Stimulated activated CD4-positive, alpha-beta T cell treated with anti-CD3 and anti-CD28 coated beads, Interleukin-12 subunit alpha, Interleukin-12 subunit beta, amount 100 ng/mL, for 4 hours (primary cell): ENCODE measurements at places on chromosomes 13 and 19.

DNA sequence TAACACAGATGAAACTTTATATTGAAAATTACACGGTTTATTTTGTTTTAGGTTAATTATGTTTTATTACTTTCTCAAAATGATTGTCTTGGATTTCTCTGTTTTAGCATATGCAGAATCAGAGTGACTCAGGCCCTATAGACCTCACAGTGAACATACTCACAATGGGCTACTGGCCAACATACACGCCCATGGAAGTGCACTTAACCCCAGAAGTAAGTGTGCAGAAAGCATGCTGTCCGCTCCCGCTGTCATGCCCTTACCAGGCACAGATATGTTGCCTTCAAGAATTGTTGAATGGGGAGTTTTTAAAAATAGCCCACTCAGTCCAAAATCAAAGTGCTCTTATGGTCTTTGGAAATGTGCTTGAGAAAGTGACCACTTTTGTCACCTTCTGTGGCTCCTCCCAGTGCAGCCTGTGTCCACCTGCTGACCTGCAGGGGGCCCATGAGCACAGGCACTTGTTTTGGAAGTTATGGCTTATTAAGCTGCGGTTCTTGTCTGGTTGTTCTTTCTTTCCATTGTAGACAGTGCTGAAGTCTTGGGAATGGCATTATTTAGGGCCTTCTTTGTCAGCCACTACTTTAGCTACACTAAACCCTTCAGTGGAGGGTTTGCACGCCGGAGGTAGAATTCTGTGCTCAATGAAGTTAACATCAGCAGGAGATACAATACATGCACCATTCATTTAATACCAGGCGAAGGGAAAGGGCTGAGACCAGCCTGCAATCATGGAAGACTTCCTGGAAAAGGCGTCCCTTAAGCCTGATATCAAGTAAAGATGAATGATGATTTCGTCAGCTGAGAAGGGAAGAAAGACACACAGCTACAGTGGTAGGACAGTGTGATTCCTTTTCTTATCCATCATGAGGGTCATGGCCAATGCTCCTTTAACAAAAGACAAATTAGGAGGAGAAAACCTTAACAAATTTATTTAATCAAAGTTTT is 36.7 kb downstream of the CUL4A start:
- DNase-seq, result no peak

DNA sequence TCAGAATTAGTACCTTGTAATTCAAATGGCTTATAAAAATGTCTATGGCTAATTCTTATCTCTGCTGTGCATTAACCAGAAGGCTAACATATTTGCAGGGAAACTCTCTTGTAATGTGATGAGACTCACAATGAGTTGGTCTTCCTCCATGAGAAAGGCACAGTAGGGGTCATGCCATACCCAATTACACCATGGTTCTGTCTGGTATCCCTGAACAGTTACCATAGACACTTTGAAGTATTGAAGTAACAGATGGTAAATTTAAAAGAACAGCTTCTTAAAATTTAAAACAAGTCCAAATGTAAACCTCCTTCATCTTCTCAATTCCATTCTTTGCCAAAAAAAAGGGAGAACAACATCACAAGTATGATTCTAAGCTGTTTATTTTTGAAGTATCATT is 22.6 kb upstream of the SLAIN1 start:
- no peak for DNase-seq

DNA sequence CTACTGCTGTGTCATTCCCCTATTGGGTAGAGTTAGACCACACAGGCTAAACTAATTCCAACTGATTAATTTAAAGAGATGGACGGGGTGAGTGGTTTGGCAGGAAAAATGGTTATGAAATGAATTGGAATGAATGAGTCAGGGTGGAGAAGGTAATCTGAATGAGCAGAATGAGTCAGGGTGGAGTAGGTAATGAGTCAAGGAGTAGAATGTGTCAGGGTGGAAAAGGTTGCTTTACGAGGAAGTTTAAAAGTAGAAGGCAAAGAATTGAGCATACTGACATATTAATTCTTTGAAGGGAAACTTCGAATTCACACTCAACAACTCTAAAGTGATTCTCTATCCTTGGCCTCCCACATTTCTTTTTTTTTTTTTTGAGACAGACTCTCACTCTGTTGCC is 12.7 kb upstream of the ZNF121 start:
- DNase-seq, result no peak

DNA sequence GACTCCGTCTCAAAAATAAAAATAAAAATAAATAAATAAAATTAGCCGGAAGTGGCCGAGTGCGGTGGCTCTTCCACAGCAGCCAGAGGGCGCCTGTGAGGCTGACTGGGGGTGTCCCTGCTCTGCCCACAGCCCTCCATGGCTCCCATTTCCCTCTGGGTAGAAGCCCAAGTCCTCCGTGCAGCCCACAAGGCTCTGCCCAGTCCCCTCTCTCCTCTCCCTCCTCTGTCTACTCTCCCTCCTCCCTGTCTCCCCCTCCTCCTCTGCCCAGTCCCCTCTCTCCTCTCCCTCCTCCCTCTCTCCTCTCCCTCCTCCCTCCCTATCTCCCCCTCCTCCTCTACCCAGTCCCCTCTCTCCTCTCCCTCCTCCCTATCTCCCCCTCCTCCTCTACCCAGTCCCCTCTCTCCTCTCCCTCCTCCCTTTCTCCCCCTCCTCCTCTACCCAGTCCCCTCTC is 20.4 kb downstream of the MISP start:
- peak; percentile 21 for DNase-seq

- no peak for DNase-seq
These were observed 152.2 kb upstream of the PRR20A start for GRCh38 chr13:56988543-56988942.

- no peak for DNase-seq
These were observed 21.7 kb downstream of the VSTM2B start for GRCh38 chr19:29547361-29547960.

DNA sequence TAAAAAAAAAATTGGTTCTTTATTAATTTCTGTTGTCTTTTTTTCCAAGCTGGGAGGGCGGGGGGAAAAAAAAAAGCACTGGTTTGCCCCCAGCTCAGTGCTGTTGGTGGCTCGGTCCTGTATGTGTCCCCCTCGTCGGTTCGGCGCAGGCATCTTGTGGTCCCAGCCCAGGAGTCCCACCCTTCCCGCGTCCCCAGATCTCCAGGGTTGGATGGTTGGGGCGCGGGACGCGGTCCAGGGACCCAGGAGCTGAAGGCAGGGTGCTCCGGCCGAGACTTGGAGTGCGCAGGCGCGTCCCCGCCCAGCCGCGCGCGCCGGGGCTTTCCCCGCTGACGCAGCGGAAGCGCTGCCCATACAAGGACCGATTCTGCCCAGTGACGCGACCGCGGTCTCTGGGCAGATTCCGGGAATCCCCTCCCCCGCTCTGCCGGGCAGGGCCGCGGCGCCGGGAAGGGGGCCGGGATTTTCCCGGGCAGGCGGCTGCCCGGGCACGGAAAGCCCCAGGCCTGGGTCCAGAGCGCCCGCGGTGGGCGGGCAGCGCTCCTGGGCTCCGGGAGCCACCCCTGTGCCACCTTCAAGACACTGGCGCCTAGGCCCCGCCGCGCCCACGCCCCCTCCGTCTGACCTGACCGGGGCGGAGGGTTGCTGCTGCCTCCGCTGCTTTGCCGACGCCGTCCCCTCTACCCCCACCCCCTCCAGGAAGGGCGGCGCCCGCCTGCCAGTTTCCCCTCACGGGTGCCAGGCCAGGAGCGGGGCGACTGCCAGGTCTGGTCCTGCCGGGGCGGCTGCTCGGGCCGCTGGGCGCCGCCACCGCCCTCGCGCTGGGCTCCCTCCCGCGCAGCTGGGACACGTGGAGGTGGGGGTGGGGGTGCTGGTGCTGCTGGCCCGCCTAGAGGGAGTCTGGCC is 2.3 kb downstream of the JUNB start:
- DNase-seq, result peak; percentile 93

DNA sequence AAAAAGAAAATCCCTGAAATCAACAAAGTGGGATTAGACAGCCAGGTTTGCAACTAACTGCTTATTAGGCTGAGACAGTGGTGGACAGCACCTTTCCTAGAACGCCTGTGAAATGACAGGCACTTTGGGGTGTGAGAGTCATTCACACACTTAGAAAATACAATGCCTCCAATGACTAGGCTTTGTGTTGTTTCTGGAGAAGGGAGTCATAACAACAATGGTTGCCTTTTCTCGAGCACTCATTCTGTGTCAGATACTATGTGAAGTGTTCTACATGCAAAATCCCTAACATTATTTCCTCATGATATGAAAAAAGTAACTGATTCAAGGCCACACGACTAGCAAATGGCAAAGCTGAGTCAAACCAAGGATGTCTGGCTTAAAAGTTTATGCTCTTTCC is 41.2 kb downstream of the SACS start:
- DNase-seq, result no peak

GRCh38 chr13:31052478-31052877 is 109.2 kb downstream of the HSPH1 start:
- DNase-seq, result no peak

DNA sequence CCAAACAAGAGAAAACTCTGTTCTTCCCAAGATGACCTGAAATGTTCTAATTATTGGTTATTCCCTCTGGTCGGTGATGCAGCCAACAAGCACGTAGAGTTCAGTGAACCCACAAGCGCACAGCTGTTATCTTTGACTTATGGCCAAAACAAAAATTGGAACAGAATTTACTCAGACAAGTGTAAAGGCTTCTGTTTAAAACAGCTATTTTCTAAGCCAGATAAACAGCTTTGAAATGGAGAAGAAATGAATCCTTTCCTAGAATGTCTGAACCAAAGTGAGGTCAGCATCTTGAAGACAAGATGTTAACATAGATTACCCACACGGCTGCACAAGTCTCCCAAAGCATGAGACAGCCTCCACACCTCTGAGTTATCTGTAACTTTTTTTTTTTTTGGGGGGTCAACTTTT is 669.2 kb downstream of the DIAPH3 start:
- no peak for DNase-seq

GRCh38 chr19:1619094-1619439 is 13.8 kb upstream of the UQCR11 start:
- no peak for DNase-seq

DNA sequence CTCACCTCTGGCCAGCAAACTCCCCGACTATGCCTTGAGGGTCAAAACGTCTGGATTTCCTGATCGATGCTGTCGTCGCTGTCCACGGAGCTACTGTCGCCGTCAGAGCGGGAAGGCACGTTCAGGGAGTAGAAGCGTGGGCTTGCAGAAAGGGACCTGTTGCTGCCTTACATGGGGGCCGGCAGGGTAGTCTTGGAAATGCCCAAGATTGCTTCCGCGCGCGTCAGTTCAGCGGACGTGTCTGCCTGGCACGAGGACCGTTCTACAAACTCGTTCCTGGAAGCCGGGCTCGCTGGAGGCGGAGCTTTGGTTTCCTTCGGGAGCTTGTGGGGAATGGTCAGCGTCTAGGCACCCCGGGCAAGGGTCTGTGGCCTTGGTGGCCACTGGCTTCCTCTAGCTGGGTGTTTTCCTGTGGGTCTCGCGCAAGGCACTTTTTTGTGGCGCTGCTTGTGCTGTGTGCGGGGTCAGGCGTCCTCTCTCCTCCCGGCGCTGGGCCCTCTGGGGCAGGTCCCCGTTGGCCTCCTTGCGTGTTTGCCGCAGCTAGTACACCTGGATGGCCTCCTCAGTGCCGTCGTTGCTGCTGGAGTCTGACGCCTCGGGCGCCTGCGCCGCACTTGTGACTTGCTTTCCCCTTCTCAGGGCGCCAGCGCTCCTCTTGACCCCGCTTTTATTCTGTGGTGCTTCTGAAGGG is 15.4 kb downstream of the RB1 start:
- no peak for DNase-seq

- DNase-seq, result no peak
These were observed 60.9 kb upstream of the USP29 start for GRCh38 chr19:57058871-57059270.

GRCh38 chr19:19477705-19478383 is 37.5 kb downstream of the TSSK6 start:
- DNase-seq, result no peak

- no peak for DNase-seq
These were observed 11.1 kb downstream of the SLC7A10 start for GRCh38 chr19:33214596-33214995.

DNA sequence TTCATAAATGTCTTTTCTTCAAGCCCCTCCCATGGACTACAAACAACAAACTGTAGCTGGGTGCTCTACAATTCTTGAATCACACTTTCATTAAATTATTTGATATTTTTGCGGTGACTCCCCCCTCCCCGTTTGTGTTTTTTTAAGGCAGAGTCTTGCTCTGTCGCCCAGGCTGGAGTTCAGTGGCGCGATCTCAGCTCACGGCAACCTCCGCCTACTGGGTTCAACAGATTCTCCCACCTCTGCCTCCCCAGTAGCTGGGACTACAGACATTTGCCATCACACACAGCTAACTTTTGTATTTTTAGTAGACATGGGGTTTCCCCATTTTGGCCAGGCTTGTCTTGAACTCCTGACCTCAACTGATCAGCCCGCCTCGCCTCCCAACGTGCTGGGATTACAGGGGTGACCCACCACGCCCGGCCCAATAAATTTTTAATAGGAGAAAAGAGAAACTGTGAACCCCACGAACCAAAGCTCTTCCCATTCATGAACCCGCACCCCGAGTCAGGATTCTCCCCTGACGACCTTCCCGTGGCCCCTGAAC is 703 bp downstream of the ZNF506 start:
- DNase-seq, result no peak

DNA sequence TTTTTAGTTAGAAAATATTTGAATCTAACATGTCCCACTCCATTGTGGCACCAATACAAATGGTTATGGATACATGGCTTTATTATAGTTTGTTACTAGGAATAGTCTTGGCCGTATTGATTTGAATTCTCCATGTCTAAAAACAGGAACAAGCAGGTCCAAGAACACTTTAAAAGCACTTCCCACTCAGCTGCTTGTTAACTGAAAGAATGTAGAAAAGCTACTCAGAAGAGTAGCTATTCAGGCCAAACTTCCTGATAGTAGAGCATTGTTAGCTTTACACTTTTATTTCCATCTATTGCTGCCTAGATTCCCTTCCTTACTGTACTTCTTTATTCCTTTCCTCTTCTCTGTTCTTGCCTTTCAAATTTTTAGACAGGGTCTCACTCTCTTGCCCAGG is 6.9 kb downstream of the PIBF1 start:
- no peak for DNase-seq

- no peak for DNase-seq
These were observed 29.1 kb downstream of the CNFN start for GRCh38 chr19:42360787-42361544.

- DNase-seq, result no peak
These were observed 202.4 kb downstream of the KCTD12 start for GRCh38 chr13:76683854-76684253.

- no peak for DNase-seq
These were observed 35.9 kb downstream of the RAB20 start for GRCh38 chr13:110525328-110526319.
